ENCODE measurements at places on chromosomes 4 and X.

- H3K36me3 ChIP-seq, result peaks cover 65% of the 10 kb centered on the region
- H3K27ac ChIP-seq, result no peak overlapping the region
- H3K4me1 ChIP-seq, result peaks cover 20% of the 10 kb centered on the region
- no peaks in the 10 kb centered on the region for H3K27me3 ChIP-seq
- DNase-seq, result no peak
- H3K4me3 ChIP-seq, result no peak overlapping the region
These were observed 98.0 kb downstream of the CDS1 start for GRCh38 chr4:84680956-84681355.

GRCh38 chrX:24231641-24232179 is 82.2 kb downstream of the SUPT20HL2 start:
- H3K27ac ChIP-seq, result no peak overlapping the region
- peak overlapping the region; percentile 27 for H3K4me3 ChIP-seq
- no peaks in the 10 kb centered on the region for H3K4me1 ChIP-seq
- no peaks in the 10 kb centered on the region for H3K27me3 ChIP-seq

GRCh38 chr4:65296246-65296645 is 374.0 kb downstream of the EPHA5 start:
- DNase-seq, result no peak
- no peaks in the 10 kb centered on the region for H3K4me1 ChIP-seq
- H3K27me3 ChIP-seq, result no peaks in the 10 kb centered on the region
- H3K36me3 ChIP-seq, result no peaks in the 10 kb centered on the region

DNA sequence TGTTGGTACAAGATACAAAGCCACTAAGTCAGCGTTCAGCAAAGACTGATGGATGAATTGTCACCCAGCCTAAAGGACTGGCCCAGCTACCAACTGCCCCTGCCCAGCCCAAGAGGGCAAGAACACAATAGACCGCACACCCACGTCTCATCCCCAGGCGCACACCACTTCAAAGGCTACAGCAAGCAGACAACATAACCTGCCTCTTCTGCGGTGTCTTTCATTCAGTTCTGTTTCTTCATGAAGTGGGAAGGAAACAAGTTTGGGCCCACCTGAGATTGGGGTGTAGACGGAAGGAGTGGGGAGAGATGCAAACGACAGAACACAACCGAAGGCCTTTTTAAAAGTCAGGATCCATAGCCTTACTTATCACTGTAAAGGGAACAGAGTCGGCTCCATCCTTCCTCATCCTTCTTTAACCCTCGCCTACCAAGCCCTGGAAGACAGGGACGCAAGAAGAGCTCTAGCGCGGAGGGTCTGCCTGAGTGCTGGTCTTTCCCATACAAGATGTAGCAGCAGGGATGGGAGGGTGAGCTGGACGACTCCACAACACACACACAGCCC is 691 bp downstream of the SCARB2 start:
- peak; percentile 46 for DNase-seq
- H3K4me1 ChIP-seq, result peaks cover 19% of the 10 kb centered on the region
- no peaks in the 10 kb centered on the region for H3K36me3 ChIP-seq
- H3K27ac ChIP-seq, result peak overlapping the region; percentile 88

- DNase-seq, result no peak
- H3K36me3 ChIP-seq, result no peaks in the 10 kb centered on the region
- H3K4me3 ChIP-seq, result no peak overlapping the region
- H3K4me1 ChIP-seq, result no peaks in the 10 kb centered on the region
- no peak overlapping the region for H3K27ac ChIP-seq
These were observed 108.9 kb downstream of the SORCS2 start for GRCh38 chr4:7301126-7301785.

GRCh38 chr4:135359128-135359527 is 1157.5 kb upstream of the PABPC4L start:
- no peak for DNase-seq
- H3K27me3 ChIP-seq, result no peaks in the 10 kb centered on the region
- no peak overlapping the region for H3K4me3 ChIP-seq
- H3K4me1 ChIP-seq, result no peaks in the 10 kb centered on the region
- no peak overlapping the region for H3K27ac ChIP-seq
- H3K36me3 ChIP-seq, result no peaks in the 10 kb centered on the region

GRCh38 chr4:87530868-87531267 is 1.7 kb upstream of the SPARCL1 start:
- no peaks in the 10 kb centered on the region for H3K4me1 ChIP-seq
- DNase-seq, result no peak
- H3K27me3 ChIP-seq, result no peaks in the 10 kb centered on the region
- H3K36me3 ChIP-seq, result no peaks in the 10 kb centered on the region
- no peak overlapping the region for H3K4me3 ChIP-seq

GRCh38 chrX:151695583-151696340 is 504 bp downstream of the PRRG3 start:
- H3K4me3 ChIP-seq, result no peak overlapping the region
- H3K4me1 ChIP-seq, result no peaks in the 10 kb centered on the region
- H3K36me3 ChIP-seq, result no peaks in the 10 kb centered on the region
- H3K27ac ChIP-seq, result no peak overlapping the region

DNA sequence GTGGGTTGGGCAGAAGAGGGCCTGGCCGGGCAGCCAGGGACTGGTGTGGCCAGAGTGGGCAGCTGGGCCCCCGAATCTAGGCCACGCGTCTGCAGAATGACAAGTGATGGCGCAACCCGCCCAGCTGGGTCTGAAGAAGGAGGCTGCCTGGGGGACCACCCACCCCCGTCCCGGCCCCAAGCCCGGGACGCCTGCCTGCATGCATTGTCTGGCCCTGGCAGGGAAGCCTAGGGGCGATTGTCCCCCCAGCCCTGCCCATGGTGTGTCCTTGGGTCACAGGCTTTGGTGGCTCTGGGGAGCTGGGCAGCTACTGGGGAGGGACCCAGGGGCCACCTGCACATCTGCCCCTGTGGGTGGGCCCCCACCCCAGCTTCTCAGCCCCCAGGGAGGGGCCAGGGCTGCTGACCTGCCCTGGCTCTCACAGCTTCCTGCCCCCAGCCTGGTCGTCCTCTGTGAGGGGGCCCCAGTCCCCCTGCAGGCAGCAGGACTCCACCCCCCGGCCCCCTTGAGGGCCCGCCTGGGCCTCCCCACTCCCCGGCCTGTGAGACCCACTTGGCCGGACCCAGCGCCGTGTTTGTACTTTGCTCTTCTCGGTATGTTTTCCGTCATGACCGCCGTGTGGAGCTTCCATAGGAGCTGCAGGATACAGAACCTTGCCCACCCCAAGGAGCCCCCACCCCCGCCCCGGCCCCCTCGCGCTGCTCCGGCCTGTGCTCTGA is 4.9 kb downstream of the FGFR3 start:
- no peak overlapping the region for H3K27ac ChIP-seq
- DNase-seq, result no peak

DNA sequence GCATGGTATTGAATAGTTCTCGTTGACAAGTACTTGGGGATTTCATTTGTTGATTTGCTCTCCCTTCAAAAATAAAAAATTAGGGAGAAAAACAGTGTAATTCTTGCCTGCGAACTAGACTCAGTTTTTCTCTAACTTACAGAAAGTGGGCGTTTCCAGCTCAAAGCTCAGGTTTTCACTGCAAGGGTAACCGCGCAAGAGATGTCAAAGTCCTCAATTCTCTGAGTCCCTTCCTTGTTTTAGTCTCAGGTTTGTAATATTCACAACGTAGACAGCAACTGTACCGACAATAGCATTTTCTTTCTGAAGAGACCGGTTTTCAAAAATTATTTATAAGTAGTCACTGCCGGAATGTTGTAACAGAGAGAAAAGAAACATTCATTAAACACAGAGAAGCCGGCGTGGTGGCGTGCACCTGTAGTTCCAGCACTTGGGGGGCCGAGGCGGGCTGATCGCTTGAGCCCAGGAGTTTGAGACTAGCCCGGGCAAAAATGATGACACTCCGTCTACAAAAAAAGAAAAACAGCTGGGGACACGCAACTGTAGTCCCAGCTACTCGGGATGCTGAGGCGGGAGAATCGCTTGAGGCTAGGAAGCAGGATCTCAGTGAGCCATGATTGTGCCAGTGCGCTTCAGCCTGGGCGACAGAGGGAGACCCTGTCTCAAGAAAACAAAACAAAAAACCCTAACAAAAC is 774 bp downstream of the ZCCHC4 start:
- H3K27me3 ChIP-seq, result no peaks in the 10 kb centered on the region
- H3K27ac ChIP-seq, result peak overlapping the region; percentile 77
- no peak for DNase-seq

DNA sequence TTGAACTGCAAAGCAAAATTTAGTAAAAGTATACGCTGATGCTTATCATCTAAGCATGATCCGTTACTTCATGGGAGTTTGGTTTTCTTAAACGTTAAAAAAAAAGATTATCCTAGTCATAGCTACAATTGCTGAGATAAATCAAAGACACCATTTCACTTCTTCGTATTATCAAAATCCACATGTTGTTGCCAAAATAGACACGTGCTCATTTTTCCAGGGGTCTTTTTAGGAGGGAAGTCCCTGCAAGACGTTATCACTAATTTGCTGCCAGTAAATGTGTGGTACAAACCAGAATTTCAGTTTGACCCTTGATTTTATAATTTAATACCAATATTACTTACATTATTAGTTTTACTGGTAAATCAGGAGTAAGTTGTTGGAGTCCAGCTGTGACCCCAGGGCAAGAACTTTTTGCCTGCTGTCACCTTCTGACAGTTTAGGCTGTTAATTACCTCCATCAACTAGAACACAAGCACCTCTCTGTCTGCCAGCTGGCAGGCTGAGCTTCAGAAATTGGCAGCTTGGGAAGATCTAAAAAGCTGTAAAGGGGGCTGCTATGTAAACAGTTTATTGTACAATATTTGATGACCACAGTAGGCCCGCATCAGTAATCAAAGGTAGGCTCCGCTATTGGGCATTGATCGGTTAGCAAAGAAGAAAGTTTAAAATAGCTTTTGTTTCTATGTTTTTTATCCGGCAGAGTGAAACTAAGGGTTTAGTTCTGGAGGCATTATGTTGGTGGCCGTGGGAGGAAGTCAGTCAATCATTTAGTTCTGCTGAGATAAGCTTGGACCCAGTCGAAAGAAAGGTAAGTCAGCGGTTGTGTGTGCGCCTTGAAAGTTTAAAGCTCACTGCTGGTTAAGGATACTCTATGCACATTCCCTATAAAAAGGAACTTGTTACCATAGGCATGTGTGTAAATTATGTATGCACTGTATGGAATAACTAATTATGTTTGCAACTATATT is 196.4 kb downstream of the FBXO8 start:
- DNase-seq, result no peak
- no peak overlapping the region for H3K4me3 ChIP-seq
- H3K4me1 ChIP-seq, result peaks cover 15% of the 10 kb centered on the region
- H3K27me3 ChIP-seq, result no peaks in the 10 kb centered on the region

- no peak for DNase-seq
- H3K27me3 ChIP-seq, result no peaks in the 10 kb centered on the region
- H3K4me1 ChIP-seq, result peaks cover 19% of the 10 kb centered on the region
- no peaks in the 10 kb centered on the region for H3K36me3 ChIP-seq
- H3K27ac ChIP-seq, result no peak overlapping the region
These were observed 105.2 kb downstream of the PHOX2B start for GRCh38 chr4:41643331-41643730.

GRCh38 chr4:119211867-119212233 is 663 bp upstream of the USP53 start:
- peak overlapping the region; percentile 94 for H3K4me3 ChIP-seq
- peak overlapping the region; percentile 92 for H3K27ac ChIP-seq
- no peaks in the 10 kb centered on the region for H3K27me3 ChIP-seq
- DNase-seq, result no peak
- peaks cover 15% of the 10 kb centered on the region for H3K4me1 ChIP-seq

DNA sequence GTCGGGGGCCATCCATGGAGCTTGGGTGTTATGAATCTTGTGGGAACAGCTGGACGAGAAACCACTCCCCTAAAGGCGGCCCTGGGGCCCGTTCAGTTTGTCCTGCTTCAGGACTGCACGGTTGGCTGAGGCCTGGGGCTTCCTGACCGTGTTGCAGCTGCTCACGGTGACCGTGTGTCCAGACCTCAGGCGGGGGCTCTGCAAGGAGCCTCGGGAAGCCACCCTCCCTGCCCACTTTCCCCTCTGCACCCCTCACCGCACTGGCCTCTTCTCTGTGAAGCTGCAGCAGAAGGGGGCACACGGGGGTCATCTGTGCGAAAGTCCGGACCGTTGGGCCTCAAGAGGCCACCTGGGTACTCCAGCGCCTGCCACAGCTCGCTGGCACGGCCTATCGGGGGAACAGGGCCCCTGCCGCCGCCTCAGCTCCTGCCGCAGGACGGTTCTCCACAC is 29.4 kb downstream of the UVSSA start:
- DNase-seq, result no peak
- no peak overlapping the region for H3K27ac ChIP-seq
- H3K36me3 ChIP-seq, result peaks cover 44% of the 10 kb centered on the region
- no peaks in the 10 kb centered on the region for H3K27me3 ChIP-seq

DNA sequence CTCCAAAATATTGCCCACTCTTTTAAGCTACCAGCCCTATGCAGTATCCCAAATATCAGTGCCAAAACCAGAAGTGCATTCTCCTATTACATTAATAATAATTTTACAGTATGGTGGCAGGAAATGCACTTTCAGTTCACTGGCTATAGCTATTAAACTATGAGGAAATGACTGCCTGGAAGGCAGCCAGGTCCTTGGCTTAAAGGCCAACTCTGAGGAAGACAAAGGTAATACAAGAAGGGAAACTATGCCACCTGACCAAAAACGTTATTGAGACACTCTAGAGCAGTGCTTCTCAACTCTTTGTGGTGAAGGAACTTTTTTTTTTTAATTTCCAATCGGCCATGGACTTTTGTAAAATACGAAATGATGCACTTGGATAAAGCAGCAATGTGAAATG is 133.6 kb upstream of the VAMP7 start:
- no peaks in the 10 kb centered on the region for H3K36me3 ChIP-seq
- no peaks in the 10 kb centered on the region for H3K27me3 ChIP-seq

DNA sequence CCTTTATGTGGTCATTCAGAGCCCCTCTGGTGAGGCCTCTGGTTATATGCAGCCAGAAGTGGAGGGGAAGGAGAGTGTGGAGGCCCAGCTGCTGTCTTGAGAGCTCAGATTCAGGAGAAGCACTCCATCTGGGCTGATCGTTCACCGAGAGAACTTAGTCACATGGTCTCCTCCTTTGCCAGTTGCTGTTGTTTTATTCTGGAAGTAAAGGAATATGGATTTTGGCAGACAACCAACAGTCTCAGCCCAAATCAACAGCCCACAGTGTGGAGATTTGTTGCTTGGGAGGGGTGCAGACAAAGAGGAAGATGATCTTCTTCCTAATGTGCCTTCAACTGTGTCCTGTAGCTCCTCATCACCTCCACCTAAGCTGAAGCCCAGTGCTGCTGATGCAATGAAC is 355.4 kb downstream of the ANK2 start:
- no peak for DNase-seq
- H3K4me1 ChIP-seq, result no peaks in the 10 kb centered on the region
- H3K27me3 ChIP-seq, result no peaks in the 10 kb centered on the region
- no peak overlapping the region for H3K27ac ChIP-seq
- H3K36me3 ChIP-seq, result no peaks in the 10 kb centered on the region

- no peak overlapping the region for H3K27ac ChIP-seq
- H3K4me1 ChIP-seq, result peaks cover 45% of the 10 kb centered on the region
- no peaks in the 10 kb centered on the region for H3K36me3 ChIP-seq
- peak; percentile 67 for DNase-seq
- no peaks in the 10 kb centered on the region for H3K27me3 ChIP-seq
These were observed 30.3 kb downstream of the ABLIM2 start for GRCh38 chr4:8128100-8128856.
